ENCODE measurements at places on chromosomes 3 and 15.

- no peak for DNase-seq
Observed at GRCh38 chr15:81183439-81183775, 13.3 kb upstream of the IL16 start.

DNA sequence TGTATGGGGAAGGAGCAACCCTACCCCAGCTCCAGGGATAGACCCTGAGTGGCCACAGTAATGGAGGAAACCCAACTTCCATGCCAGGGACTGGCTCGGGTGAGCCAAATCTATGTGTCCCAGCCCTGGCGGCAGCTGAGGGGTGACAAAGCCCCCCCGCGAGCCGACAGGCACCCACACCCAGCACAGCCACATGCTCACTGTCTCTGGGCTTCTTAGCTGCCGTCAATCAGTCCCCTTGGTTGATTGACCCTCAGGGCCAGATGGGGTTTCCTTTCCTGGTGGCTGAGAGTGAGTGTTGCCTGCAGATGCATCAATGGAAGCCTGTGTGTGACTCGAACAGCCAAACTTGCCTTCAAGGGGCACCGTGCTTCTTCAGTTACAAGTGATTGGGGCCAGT is 2.1 kb upstream of the OCA2 start:
- DNase-seq: no peak

GRCh38 chr3:43348350-43348749 is 62.0 kb downstream of the SNRK start:
- no peak for DNase-seq

DNA sequence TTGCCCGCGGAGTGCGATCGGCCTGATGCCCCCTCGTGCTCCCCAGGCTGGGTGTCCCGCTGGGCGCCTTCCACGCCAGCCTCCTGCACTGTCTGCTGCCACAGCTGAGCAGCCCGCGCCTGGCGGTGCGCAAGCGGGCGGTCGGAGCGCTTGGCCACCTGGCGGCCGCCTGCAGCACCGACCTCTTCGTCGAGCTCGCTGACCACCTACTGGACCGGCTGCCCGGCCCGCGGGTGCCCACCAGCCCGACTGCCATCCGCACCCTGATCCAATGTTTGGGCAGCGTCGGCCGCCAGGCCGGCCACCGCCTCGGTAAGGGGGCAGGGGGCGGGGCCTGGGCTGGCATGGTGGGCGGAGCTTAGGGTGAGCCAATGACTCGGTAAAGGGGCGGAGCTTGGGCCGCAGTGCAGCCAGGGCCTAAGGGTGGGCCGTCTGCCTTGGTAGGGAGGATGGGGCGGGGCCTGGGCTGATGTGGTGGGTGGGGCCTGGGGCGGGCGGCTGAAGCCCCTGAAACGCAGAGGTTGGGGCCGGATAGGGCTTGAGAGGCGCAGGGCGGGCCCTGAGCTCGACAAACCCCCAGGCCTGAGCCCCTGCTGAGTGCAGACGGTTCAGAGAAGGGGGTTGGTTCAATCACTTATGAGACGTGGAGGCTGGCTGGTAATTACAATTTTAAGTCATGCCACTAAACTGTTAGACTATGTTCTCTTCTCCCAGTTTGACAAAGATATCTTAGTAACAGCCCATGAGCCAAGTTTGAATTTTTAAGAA is 13.7 kb downstream of the CAND2 start:
- peak; percentile 84 for DNase-seq

- DNase-seq: no peak
Observed at GRCh38 chr3:41693799-41694198, 268.1 kb downstream of the ULK4 start.

DNA sequence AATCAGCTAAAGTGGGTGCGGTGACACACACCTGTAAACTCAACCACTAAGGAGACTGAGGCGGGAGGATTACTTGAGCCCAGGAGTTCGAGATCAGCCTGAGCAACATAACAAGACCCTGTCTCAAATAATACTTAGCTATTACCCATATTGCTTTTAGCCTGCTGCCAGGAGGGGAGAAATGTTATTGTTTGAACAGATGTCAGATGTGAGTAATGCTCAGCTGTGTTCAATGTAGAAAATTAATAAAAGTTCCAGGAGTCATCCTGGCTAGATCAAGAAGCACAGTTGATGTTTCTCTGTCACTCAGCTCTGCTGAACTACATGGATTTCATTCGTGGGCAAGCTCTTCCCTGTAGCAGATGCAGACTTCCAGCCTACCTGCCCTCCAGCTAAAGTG is 22.2 kb downstream of the LSM3 start:
- DNase-seq: no peak

DNA sequence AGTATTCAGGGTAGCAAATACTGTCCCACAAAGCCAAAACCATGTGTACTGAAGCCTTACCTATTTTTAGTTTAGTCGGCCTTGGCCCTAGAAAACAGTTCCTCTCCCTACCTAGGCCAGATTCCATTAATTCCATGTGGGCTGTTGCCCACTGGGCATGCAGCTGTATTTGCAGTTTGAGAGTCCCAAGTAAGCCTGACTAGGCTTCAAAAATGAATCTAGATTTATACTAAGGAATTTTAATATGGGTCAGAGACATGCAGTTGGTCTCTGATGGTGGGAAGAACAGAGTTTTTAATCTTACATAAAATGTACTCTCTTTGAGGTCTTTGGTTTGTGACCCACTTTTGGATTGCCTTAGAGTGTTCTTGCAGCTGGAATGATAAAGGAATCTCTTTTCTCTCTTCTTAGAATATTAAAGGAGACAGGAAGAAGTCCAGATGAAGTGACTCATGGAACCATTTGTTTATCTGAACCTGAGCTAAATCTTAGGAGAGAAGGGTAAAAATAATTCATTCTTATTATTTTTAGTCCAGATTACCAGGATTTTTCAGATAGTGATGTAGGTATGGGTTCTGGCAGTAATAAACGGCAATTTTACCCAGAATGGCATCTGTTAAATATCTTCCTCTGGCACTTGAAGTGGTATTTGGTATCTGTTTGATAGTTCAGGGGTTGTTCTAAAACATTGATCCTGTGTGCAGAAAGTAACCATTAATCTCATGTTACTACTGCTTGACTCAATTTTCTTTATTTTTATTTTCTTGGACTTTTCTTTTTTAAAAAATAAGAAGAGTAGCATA is 33.8 kb downstream of the GLCE start:
- no peak for DNase-seq

Data from amniotic stem cell (primary cell).